Sigmoid colon (tissue), 7 donors: ENCODE measurements at places on chromosomes 12 and 14. TPM values are rescaled to one million over a fixed set of nuclear protein-coding genes. Genes with fewer than 3 reads are reported as not detected.

DNA sequence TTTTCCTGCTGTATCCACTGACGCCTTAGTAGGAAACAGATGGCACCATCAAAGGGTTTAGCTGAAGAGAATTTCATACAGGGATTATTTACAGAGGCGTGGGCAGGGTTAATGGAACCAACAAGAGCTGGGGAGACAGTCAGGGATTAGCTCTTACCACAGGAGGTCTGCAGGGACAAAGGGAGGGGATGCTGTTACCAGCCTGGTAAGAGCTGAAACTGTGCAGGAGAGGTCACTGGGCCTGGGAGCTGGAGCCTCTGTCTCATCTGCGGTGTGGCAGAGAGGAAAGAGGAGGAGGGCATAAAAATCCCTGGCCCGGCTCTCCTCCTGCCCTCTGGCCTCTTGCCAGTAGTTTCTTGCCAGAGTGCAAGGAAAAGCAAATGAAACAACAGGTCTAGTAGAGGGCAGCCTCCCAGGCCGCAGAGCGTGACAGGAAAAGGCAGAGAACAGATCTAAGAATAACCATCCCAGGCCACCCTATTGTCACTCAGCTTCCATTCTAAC is 18.9 kb upstream of the POC1B start:
- DNase-seq, result peak; percentile 64

DNA sequence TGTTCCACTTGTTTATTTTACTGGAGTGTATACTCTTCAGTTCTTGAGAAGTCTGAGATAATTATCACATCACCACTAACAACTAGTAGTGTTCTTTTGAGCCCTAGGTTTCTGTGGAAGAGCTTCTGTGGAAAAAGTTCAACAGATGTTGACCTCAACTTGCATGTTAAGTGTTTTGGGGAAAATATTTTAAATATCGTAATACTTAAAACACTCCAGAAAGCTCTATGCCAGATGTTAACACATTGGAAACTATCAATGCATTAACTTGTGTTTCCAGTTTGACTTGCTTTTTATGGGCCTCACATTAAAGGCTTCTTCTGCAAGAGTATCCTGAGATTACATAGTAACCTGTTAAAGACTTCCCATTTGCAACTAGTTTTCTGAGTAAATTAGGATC is 173.1 kb downstream of the DUSP6 start:
- no peak for DNase-seq

DNA sequence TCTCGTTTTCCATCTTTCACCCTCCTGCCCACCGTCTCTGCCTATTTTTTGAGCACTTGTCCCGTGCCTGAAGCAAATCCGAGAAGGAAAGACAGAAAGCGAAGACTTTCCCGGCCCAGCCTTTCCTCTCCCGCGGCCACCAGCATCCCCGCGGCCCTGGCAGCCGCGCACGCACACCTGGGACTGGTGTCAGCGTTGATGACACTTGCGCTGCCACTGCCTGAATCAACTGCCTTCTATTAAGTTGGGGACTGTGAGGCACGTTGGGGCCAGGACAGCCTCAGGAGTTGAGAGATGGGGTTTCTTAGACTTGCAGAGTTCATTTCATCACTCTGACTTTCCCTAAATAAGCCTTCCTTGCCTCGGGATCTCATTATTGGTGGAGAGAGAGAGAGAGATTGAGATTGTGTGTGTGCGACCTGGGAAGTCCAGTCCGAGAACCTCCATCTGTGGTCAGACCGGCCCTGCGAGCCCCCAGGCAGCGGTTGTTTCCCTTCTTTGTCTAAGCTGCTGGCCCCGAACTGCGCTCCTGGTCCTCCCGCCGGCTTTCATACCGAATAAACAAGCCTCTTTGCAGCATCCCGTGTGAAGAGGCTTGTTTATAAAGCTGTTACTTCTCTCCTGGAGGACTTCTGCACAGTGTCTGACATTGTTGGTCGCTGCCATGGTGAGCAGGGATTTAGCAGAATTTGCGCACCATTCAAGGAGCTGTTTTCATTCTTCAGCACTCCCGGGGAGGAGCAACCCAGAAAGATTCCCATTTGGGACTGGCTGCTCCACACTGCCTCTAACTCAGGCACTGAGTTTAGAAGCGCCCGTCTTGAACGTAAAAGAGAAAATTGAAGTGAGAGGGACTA is 1.5 kb downstream of the PDZRN4 start:
- DNase-seq, result peak; percentile 89

DNA sequence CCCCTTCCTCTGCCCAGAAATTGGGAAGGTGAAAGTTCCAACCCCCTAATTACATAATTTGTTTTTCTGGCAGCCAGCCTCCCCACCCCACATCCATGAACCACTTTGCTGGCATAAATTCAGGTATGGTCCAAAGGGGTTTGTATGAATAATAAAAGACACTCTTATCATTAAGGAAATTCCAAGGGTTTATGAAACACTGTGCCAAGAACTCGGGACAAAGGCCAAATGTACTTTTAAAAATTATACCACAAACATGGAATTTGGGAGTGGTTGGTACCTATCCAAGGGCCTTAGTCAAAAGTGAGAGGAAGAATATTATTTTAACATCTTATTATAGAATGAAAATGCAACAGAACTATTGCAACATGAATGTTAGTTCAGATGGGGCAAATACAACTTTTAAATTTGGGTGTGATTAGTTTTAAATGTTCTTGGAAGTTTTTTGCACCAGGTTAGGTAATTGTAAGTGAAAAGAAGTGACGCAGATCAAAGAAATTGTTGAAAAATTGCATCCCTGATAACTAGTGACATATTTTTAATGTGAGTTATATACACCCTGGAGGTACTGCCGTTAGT is 217.8 kb downstream of the TMEM117 start:
- no peak for DNase-seq

- DNase-seq, result no peak
Measured at GRCh38 chr12:39763071-39763889, 143.7 kb upstream of the ABCD2 start.

DNA sequence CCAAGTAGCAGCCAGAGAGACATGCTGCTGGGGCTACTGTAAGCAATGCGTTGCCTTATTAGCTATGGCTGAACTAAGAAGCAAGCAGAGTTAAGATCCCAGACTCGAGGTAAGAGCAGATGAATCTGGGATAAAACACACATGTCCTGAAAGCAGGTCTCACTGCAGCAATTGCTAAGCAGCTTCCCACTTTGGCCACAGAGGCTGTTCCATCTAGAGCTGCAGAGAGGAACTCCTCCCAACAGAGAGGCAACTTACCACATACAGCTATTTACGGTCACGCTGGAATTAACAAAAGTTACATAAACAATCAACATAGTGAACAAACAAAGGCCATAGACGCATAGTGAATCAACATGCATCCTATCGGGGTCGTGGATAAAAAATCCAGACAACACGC is 90.2 kb downstream of the KSR2 start:
- DNase-seq, result no peak

DNA sequence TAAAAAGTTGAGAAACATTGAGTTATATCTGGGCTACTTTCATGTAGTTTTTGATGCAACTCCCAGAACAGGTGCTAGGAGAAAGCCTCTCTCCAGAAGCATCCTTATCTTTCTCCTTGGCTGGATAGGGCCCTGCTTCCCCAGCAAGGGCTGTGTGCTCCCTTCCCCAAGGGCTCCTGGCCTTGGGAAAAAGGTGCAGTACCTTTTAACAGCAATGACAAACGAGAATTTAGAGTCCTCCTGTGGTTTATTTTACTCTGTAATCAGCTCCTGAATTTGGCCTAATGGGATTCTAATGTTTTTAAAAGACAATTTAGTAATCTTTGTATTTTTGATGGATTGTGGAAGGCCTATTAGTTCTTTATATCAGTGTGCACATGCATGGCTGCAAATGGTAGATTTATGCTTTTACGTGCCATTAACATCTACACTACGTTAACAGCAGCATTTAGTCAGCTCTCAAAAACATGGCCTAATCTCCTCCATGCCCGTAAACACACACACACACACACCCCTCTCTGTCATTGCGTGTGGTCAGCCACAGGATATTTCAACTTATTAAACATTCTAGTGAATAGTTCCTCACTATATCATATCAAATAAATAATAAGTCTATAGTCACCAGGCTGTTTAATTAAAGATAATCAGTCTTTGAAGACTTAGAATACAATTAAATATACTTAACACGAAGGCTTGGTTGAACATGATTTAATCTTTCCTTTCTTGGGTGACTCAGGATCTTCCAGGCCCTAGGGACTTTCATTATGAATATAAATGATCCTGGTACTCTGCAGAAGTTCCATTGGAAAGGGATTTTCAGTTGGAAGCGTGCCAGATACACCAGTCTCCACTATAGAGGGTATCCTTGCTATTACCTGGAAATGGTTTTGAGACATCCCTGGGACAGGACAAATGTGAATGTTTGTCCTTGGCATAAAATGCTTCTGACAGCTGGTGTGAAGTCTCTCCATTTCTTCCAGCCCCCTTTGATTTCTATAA is 181.4 kb upstream of the PWP1 start:
- no peak for DNase-seq

DNA sequence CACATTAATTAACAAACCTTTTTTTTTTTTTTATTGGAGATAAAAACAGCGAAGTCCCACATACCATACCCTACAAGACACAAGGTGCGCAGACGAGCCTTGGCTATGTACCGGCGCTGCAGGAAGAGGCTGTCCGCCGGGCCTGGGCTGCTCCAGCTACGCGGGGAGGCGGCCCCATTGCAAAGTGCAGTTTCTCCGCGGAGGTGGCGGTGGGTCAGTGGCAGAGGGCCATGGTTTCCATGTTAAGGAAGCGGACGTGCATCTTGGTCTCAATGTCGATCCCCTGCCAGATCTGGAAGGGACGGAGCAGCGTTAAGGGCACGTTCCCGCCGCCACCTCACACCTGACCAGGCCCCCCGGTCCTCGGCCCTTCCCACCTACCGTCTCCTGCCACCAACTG is 60.3 kb downstream of the TESC start:
- DNase-seq, result no peak

DNA sequence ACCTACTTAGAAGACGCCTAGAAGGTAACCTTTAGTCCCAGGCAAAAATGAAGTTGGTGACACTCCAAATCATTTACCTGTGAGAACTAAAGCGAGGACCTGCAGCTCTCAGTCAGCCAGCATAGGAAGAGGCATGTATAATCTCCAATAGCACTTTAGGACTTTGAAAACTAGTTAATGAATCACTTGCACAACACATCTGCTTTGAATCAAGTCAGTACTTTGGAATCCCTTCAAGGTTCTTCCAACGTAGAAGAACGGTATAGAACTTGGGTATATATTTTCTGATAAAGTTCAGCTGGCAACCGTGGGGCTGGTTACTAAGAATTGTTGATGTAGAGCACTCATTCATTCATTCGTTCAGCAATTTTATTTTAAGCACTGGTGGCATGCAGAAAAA is 251.9 kb downstream of the TMEM132D start:
- DNase-seq, result no peak

DNA sequence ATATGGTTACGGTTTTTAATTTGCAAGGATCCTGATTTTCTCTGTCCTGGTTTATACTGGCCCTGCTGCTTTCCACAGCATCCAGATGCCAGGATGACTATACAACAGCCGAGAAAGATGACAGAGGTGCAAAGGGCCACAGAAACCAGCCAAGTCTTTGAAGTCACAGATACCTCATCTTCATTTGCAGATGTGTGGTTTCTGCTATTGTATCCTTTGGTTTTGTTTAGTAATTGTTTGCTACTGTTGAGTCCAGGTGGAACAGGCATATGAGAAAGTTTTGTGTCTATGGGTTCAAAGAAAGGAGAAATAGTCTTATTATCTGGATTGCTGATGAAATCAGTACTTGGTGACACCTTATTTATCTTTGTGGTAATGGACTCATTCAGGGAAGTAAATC is 17.3 kb upstream of the KLHL42 start:
- no peak for DNase-seq

DNA sequence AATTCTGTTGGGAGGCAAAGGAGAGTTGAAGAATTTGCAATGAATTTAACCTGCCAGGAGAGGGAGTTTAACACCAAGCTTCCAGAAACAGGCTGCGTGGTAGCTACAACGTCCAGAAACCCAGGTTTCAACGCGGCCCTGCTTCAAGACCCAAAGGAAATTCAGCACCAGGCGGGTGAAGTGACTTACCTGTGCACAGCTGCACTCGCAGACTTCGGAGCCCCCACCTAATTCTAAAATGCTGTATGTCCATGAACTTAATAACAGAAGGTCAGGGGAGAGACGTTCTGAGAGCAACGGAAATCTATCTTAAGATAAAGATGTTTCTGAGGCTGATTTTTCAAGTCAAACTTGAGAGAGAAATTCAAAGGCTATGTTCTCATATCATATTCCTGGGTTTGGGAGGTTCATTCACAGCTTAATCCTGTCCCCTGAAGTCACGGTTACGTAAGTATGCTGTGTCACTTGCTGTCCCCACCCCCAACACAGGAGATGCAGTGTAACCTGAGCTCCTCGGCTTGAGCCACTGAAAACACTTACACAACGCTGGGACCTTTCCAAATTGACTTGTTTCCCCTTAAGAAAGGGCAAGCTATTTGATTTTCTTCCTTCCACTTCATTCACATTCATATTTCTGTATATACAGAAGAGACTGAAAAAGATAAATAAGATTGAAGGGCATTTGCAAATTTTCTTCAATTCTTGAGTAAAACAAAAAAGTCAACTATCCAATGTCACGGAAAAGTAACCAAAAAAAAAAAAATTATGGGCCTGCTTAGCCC is 22.7 kb downstream of the CLIP1 start:
- DNase-seq, result peak; percentile 92

GRCh38 chr12:40240779-40241178 is 16.0 kb downstream of the LRRK2 start:
- DNase-seq, result no peak

DNA sequence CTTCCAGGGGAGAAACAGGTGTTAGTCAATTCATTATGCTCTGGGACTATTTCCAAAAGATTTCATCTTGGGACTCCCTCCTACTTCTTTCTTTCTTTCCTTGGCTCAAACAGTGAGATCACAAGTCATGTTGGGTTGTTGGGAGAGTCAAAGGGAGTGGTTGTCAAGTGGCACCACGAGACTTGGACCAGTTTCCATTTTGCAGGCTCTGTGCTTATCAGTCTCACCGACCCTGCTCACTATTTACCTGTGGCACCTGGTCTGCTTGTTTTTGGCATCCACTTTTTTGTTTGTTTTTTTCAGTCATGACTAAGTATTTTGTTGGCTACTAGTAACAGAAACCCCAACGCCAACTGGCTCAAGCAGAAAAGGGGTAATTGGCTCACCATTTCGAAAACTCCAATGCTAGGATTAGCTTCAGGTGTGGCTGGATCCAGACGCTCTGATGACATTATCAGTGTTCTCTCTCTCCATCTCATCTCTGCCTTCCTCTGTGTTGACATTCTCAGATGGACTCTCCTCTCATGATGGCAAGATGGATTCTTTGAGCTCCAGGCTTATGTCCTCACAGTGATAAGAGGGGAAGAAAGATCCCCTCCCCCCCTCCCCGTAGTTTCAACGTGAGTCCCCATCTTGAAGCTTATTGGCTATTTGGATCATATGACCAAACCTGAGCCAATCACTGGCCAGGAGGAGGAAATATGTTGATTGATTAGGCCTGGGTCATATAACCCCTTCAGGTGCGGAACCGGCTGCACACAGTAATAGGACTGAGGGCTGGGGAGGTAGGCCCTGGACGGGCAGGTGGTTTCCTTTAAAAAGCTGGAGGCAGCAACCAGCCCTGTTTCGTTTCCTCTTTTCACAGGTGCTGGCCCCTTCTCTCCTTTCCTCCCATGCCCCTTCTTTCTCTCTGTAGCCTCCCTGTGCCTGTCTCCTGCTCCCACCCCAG is 84.2 kb downstream of the AACS start:
- no peak for DNase-seq

The DNAJC22 gene
- under 0.01 TPM for total RNA-seq

The ACOT4 gene
- 0.33 TPM for total RNA-seq

The BORCS5 gene
- 7.1 TPM for total RNA-seq

The TEX22 gene
- not detected for total RNA-seq

The GPRC5D gene
- not detected for total RNA-seq

The KICS2 gene
- 3.6 TPM for total RNA-seq

The CLEC6A gene
- not detected for total RNA-seq

The CDCA4 gene
- total RNA-seq, result 5.0 TPM
